ENCODE measurements at places on chromosomes 16 and 17.

GRCh38 chr16:62033065-62033464, 3.2 kb downstream of the CDH8 start:
- no peak for DNase-seq

DNA sequence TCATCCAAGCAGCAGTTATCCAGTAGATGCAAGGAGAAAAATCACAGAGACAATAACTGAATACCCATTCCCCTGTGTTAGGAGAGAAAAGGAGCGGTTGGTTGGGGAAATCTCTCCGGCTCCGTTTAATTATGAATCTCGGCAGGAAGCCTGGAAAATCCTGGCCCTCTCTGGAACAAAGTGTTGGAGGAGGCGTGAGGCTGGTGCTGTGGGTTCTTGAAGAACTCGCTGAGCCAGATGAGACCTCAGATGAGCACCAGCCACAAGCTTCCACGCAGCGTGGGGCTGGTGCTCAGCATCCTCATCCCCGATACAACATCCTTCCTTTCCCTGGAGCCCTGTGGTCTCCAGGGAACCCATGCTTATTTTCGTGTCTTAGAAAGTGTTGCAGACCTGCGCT, 39.7 kb downstream of the CACNG4 start:
- no peak for DNase-seq

- peak; percentile 22 for DNase-seq
Observed at GRCh38 chr17:44084131-44084538, 13.6 kb downstream of the G6PC3 start.

- DNase-seq: no peak
Observed at GRCh38 chr17:17526369-17526768, 30.2 kb upstream of the RASD1 start.
